Calu3 (cell line): ENCODE measurements at places on chromosomes 7 and 10. TPM values are rescaled to one million over a fixed set of nuclear protein-coding genes. Genes with fewer than 3 reads are reported as not detected.

Gene CPA2
- total RNA-seq = not detected in 2 replicates

Gene SAMD9
- total RNA-seq = 74.8 and 167 TPM in 2 replicates

DNA sequence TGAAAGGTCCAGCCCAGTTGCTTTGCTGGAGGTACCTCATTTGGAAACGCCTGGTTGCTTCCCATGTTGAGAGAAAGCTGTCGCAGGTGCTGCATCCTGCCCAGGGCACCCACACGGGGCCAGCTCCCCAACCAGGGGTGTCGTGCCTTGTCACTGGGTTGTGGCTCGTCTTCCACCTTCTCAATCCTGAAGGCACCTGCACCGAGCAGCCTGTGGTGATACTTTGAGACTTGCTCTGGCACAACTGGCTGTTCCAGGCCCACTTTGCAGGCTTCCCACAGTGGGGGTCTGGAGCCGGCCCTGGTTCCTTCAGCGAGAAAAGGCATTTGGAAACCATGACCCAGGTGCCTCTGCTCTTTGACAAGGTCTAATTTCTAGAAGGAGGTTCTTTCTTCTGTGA, 197.3 kb upstream of the PPP2R2D start:
- no peak for DNase-seq

DNA sequence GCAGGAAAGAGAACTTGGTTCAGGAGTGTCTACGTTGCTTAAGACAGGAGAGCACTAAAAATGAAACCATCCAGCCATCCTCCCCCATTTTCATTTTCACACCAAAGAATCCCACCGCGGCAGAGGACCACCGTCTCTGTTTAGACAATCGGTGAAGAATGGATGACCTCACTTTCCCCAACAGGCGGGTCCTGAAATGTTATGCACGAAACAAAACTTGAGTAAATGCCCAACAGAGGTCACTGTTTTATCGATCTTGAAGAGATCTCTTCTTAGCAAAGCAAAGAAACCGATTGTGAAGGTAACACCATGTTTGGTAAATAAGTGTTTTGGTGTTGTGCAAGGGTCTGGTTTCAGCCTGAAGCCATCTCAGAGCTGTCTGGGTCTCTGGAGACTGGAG, 1.4 kb upstream of the IL6 start:
- no peak for DNase-seq

- DNase-seq = peak; percentile 58
Measured at GRCh38 chr7:134778941-134779740, at the start of gene CALD1. Gene CALD1 (plus strand): TSS chr7:134779634. CDS start chr7:134867734, 88,100 bp downstream.

DNA sequence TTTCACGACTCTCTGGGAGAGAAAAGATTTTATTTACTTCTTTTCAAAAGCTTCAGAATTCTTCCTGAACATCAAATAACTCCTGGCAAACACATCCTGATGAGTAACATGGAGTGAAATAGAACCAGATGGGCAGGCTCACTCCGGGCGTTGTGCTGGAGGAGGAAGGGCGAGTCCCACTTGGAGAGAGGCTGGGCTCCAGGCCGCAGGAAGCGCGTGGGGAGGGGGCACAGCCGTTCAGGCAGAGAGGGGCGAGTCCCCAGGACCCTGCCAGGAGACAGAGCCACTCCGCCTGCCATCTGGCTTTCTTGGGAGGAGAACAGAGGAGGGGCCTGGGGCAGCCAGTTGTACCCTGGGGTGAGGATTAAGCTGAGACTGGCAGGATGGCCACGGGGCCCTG, 265.9 kb upstream of the ZMIZ1 start:
- DNase-seq = no peak

- no peak for DNase-seq
Measured at GRCh38 chr7:37536706-37537105, 88.0 kb upstream of the ELMO1 start.

DNA sequence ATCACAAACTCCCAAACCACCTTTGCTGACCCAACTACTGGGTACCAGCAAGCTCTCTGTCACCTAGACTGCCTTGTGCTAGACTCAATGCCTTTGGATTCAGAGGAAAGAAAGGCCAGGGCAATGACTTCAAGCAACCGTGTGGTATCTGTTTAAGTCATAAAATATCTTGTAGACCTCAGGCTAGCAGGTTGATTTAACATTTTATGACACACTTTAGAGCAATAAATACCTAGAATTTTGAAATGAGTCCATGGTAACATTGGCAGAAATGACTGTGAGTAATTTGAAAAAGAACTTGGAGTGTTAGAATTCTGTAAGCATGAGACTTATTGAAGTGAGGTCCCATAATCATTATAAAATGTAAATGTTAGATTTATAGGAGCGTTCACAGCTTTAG, 87.2 kb downstream of the TWIST1 start:
- DNase-seq = no peak
